ENCODE measurements at places on chromosomes 12 and 14. TPM values are rescaled to one million over a fixed set of nuclear protein-coding genes. Genes with fewer than 3 reads are reported as not detected.

GRCh38 chr14:90742729-90743128 is 73.5 kb downstream of the TTC7B start:
- DNase-seq: no peak

GRCh38 chr14:40354754-40355153 is 922.5 kb upstream of the FBXO33 start:
- DNase-seq: no peak

- DNase-seq: no peak
Measured at GRCh38 chr14:33335366-33335765, 396.7 kb downstream of the NPAS3 start.

DNA sequence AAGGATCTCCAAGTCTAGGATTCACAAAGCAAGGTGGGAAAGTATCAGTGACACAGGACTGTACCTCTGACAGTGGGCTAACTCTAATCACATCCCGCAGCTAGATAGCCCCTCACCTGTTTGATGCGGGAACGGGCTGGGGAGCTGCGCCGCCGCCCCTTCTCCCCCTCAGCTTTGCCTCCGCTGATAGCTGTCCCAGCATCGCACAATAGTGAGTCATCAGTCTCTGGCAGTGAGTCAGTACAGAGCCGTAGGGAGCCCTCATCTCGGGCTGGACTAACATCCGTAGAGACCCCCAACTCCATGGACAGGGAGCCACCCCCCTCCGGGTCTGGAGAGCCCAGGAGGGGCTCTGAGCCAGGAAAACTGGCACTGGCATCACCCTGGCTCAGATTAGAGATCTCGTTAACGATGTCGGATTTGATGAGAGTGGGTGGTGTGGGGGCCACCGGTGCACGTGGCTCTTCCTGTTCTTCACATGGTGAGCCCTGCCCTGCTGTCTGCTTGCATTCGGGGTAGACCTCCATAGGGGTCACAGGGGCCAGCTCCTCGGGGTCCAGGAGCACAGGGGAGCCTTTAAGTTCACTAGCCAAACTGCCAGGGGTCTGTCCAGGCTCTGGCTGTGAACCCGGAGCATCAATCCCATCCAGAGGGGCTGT is 10.9 kb downstream of the KMT2D start:
- DNase-seq: no peak

DNA sequence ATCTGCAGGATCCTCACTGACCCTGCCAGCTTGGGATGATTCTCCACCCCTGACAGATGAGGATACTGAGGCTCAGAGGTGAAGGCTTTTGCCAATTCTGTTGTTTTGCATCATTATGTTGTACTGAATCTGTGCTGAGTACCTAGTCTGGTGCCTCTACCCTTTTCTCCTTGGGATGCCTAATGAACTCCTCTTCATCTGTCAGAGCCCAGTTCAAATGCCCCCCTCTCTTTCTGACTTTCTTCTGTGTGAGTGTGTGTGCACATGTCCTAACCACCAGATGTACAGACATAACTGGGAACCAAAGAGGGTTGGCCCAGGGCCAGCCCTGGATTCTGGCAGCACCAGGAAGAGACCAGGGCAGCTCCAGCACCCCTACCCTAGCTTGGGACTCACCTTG is 22.8 kb downstream of the FOXN4 start:
- DNase-seq: no peak

DNA sequence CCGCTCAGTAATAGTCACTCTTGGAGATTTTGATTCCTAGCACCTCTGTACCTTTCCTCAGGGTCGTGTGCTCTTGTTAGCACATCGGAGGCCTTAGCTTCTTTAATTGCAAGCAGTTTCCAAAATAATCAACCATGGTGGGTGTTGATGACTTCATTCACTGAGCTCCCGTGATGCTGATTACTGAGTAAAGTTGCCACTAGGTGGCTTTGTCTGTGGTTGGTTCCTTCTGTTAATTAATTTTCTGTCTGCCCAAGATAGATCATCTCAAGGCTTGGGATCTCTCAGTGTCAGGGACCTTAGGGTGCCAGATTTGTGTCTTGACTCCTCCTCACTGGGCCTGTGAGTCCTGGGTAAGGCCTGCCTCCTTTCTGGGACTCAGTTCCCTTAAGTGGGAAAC is 54.3 kb downstream of the PTPN11 start:
- peak; percentile 2 for DNase-seq

GRCh38 chr12:14332482-14332881 is 33.0 kb upstream of the ATF7IP start:
- DNase-seq: no peak

DNA sequence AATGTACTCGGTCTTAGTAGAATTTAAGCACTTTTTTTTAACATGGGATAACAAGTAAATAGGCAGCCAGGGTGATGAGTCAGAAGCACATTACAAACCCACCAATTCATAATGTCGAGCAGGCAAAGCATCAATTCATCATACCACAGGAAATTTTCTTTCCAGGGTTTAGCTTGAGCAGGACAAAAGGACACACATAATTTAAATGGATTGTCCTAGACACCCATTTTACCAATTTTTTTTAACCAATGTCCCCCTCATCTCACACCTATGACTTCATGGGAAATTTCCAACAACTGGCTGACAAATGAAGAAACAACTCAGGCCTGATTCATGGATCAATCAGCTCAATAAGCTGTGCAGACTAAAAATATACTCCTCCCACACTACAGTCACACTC is 58.8 kb upstream of the FOXG1 start:
- no peak for DNase-seq

GRCh38 chr12:5524116-5524768 is 92.3 kb downstream of the NTF3 start:
- no peak for DNase-seq

DNA sequence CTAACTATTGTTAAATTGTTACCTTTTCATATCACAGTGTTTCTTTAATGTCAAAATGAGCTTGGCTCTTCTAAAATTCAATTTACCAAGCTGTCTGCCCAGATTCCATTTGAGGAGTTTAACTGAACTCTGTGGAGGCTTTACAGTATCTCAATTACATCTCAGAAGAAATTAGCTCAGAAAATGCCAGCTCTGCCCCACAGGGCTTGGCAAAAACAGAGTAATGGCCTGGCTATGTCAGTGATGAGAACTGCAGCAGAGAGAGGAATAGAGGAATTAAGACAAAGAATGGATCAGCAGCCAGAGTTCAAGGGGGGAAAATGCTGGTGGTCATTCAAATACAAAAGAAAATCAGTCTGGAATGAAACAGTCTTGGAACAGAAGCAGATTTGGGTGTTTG is 15.8 kb upstream of the TMTC1 start:
- no peak for DNase-seq

Gene PLXNC1
- not detected for total RNA-seq

Gene TCL1A
- total RNA-seq: not detected

Gene ADCY4
- total RNA-seq: not detected

Gene GDF3
- not detected for total RNA-seq

Data from Caki2 (cell line).